GM23338 (cell line): ENCODE measurements at places on chromosomes 6 and 20.

GRCh38 chr6:125274935-125275334, 26.8 kb downstream of the HDDC2 start:
- DNase-seq: no peak

DNA sequence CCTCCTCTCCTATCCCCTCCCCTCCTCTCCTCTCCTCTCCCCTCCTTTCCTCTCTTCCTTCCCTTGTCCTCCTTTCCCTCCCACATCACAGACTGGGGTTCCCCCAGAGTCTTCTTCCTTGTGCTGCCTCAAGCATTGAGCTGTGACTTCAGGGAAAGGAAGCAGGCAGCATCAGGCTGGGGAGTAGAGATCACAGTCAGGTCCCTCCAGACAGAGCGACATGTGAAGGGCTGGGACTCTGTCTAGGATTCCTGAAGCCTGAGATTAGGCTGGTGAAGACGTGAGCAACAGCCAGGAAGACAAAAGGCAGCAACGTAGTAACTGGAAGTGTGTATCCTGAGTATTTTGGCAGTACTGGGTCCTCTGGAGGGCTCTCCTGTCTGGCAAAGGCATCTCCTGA, 265.4 kb upstream of the SUPT3H start:
- no peak for DNase-seq

- no peak for DNase-seq
Measured at GRCh38 chr20:63915471-63915870, 20.5 kb downstream of the DNAJC5 start.

- DNase-seq: no peak
Measured at GRCh38 chr6:2477666-2478065, 232.3 kb upstream of the GMDS start.
